ENCODE measurements at places on chromosomes 16 and 17.

- DNase-seq = no peak
Observed at GRCh38 chr16:20884240-20884556, 16.0 kb downstream of the DCUN1D3 start.

GRCh38 chr17:34673995-34674890, 94.9 kb downstream of the TMEM132E start:
- DNase-seq = no peak

DNA sequence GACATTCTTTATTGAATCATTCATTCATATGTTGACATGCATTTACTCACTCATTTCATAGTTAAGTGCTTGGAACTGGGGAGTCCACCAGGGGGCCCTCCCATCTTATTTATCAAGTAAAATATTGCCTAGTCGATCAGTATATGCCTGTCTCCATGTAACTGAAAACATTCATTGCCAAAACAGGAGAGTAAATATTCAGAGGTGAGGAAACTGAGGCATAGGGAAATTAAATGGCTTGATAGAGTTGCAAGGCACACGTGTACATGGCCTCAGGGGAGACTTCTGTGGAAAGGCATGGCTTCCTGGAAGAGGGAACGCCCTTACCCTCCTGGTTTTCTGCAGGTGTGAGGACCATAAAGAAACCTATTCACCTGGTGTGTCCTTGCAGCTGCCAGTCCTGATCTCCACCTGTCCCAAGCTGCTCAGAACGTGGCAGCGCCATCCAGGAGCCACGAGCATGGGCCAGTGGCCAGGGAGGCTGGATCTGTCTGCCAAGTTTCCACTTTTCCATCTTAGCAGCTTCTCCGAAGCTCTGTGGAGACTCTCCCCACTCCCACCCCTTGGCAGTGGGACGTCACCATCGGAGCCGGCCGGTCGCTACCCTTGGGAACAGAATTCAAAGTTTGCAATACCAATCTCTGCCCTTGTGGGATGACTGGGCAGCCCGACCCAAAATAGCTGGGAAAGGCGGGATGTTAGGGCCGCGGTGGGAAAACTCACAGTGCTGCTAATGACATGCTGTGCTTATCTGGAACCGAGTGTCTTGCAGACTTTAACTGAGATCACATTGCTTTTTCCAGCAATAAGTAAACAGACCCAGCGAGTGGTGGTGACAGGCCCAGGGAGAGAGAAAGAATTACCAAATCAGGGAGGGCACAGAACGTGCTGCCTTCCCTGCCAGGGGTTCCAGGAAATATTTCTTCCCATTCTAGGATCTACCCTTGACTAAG, 4.1 kb upstream of the C1QTNF1 start:
- peak; percentile 47 for DNase-seq

GRCh38 chr17:1095090-1095852, 84.5 kb downstream of the ABR start:
- DNase-seq = no peak

- no peak for DNase-seq
Observed at GRCh38 chr16:49354991-49355390, 18.6 kb upstream of the C16orf78 start.

GRCh38 chr17:33292201-33292980, 704 bp downstream of the ASIC2 start:
- no peak for DNase-seq

GRCh38 chr17:75605790-75606189, 18.2 kb downstream of the MYO15B start:
- no peak for DNase-seq

- DNase-seq = no peak
Observed at GRCh38 chr17:33299115-33299514, 6.0 kb upstream of the ASIC2 start.

- no peak for DNase-seq
Observed at GRCh38 chr17:30225112-30225511, 10.4 kb downstream of the SLC6A4 start.

DNA sequence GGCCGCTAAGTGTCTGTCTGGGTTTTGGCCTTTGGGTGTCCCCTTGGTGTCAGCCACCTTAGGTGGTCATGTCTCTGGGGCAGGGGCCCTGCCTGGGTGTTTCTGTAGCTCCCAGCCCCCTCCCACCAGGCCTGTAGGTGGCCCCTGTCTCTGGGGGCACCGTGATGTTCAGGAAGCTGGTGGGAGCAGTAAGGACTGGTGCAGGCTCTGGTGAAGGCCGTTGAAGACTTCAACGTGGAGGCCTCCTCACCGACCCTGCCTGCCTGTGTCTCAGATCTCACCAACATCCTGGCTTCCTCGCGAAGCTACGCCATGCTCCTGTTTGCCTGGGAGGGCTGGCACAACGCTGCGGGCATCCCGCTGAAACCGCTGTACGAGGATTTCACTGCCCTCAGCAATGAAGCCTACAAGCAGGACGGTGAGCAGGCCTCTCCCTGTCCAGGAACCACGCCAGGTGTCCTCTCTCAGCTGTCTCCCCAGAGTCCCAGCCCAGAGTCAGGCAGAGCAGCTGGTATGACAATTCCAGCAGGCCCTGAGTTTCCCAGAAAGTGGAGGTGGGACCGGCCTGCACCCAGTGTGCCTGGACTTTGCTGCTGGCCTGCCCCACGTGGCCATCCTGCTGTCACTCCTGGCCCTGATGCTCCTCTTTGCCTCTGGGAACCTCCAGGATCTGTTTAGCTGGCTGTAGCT, 2.8 kb downstream of the ACE start:
- no peak for DNase-seq

DNA sequence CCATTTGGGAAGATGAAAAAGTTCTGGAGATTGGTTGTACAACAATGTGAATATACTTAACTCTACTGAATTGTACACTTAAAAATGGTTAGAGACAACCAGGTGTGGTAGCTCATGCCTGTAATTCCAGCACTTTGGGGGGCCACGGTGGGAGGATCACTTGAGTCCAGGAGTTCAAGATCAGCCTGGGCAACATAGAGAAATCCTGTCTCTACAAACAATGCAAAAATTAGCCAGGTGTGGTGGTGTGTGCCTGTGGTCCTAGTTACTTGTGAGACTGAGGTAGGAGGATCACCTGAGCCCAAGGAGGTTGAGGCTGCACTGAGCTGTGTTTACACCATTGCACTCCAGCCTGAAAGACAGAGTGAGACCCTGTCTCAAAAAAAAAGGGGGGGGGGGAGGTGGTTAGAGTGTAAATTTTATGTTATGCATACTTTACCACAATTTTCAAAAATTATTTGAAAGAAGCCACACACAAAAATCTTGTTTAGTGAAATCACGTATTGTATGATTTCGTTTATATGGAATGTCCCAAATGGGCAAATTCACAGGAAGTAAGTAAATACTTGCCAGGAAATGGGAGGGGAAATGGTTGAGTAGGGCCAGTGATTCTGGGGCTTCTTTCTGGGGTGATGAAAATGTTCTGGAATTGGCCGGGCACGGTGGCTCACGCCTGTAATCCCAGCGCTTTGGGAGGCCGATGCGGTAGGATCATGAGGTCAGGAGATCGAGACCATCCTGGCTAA, 37.1 kb upstream of the AMZ2 start:
- no peak for DNase-seq

- DNase-seq = no peak
Observed at GRCh38 chr17:9255833-9256232, 234.5 kb downstream of the NTN1 start.

DNA sequence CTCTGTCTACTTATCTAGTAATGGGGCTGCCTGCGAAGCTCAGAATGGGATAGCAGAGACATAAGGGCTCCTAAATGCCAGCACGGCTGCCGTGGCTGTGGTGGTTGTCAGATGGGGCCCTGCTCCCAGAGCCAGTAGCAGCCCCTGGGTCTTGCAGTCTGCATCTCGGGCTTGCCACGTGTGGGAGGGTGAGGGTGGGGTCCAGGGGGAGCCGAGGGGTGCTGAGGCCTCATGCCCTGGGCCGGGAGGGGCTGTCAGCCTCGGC, 88.8 kb upstream of the GSE1 start:
- DNase-seq = no peak

DNA sequence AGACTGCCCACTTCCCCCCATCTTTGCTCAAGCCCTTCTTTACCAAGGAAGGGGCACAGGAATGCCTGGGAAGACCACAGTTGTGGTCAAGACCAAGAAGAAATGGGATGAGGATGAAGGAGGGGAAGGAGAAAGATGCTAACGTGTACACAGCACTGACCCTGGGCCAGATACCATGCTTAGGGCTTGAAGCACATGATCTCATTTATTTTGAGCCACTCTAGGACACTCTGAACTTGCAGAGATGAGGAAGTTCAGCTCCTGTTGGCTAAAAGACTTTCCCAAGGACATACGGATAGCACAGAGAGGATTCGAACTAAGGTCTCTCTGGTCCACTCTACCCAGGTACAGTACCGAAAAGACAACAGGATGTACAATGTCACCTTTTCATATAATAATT, 42.6 kb downstream of the PIK3R5 start:
- DNase-seq = no peak

DNA sequence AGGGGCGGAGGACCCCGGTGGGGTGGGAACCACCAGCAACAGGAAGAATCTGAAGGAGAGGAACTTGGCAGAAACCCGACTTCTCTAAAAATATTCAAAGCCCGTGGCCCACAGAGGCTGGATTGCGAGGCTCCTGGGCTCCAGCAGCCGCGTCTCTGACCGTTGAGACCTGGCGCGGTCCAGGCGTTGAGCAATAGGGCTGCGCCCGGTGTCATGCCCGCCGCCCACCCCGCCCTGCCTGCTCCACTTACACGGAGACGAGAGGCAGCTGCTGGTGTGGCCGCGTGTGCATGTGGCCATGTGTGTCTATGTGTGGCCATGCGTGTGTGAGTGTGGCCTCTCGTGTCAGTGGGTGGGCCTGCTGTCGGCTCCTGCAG, 83.6 kb downstream of the IRF8 start:
- DNase-seq = no peak

GRCh38 chr17:39231591-39232551, 6.1 kb upstream of the STAC2 start:
- DNase-seq = peak; percentile 52

DNA sequence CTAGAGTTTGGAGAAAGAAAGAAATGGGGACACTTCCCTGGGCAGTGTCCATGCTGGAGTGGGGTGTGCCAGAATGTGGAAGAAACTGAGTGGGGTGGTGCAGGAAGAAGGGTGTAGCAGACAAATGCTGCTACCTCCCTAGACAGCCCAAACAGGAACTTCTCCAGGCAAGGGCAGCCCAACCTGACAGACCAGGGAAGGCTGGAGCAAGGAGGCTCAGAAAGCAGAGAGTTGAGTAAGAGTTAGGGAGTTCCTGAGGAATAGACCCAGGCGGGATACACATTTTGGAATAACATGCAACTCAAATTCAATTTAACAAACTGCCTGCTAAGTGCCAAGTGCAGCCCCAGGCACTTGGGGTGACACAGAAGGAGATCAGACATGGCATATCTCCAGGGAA, 1.0 kb upstream of the MYO18A start:
- DNase-seq = no peak

- no peak for DNase-seq
Observed at GRCh38 chr16:16137110-16137509, 86.2 kb downstream of the ABCC6 start.

- no peak for DNase-seq
Observed at GRCh38 chr16:17205279-17206211, 265.2 kb downstream of the XYLT1 start.

DNA sequence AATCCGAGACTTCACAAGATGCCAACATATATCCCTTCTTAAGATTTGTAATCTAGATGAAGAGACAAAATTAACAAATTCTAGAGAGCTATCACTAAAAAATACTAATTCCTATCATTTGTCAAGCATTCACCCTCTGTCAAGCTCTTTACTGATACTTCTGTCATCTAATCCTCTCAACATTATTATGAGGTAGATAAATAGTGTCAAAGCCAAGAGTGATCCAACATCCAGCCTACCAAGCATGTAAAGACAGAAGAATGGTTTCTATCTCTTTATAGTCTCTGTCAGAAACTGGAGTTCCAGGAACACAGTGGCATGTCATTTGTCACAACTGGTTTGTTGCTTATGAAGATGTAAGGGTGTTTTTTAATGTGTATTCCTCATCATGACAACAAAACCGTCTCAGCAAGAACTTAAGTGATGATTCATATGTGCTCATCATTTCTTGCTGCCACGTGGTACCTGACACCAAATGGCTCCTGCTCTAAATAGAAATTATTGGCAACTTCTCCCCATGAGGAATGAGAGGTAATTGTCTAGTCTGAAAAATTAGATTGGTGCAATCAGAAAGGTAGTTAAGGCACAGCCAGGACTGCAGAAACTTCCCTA, 196.8 kb downstream of the TOX3 start:
- no peak for DNase-seq

- DNase-seq = peak; percentile 76
Observed at GRCh38 chr17:8630802-8631553, 453 bp upstream of the MYH10 start.

GRCh38 chr16:87202346-87202745, 114.8 kb downstream of the C16orf95 start:
- DNase-seq = no peak

- no peak for DNase-seq
Observed at GRCh38 chr17:50110591-50111349, 15.6 kb downstream of the PDK2 start.

DNA sequence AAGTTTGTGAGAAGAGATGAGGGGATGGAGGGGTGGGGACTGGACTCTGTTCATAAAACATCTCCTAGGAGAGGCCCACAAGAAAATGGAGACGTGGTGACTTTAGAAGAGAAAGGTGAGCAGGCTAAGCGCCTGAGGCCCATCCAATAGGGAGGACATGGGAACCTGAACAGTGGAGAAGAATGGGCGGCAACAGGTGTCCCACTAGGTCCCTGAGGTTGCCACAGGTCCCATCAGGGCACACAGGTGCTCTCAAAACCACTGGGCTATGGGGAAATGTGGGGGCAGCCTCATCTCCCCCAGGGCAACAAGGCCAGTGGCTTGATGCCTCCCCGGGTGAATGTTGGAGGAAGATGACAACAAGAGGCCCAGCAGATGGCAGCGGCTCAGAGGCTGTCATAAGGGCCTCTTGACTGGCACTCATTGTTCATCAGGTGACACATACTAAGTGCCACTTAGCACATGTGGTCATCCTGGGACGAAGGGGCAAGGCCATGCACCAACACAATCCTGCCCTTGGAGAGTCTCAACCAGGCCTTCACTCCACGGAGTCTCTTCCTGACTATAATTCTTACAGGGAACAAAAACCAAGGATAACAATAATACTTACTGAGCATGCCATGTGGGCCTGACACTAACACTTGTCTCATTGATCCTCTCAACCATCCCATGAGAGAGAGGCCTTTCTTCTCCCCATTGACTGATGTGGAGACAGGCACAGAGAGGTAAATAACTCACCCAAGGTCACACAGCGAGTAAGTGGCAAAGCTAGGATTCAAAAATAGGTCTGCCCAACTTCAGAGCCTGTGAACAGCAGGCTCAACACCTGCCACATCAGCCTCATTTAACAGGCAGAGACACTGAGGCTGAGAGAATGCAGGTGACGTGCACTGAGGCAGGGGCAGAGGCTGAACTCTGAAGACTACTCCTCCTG, 38.0 kb downstream of the CUEDC1 start:
- peak; percentile 21 for DNase-seq

DNA sequence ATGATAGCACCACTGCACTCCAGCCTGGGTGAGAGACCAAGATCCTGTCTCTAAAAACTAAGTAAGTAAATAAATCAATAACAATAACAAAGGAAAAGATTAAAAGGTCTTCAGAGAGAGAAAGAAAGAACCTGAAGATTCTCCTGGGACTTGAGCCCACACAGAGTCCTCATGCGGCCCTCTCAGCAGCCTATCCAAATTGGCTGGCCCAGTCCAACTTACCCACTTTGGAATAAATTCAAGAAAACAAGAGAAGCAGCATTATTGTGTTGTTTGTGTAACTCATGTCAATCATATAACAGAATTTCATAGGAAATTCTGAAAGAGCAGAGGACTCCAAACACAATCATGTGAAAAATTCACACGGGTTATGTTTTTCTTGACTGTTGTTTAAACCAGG, 3.8 kb downstream of the SLX4 start:
- DNase-seq = no peak

- no peak for DNase-seq
Observed at GRCh38 chr16:86038926-86039310, 140.0 kb downstream of the IRF8 start.
